OCI-M1 (cell line): ENCODE measurements at places on chromosomes 5 and 9.

DNA sequence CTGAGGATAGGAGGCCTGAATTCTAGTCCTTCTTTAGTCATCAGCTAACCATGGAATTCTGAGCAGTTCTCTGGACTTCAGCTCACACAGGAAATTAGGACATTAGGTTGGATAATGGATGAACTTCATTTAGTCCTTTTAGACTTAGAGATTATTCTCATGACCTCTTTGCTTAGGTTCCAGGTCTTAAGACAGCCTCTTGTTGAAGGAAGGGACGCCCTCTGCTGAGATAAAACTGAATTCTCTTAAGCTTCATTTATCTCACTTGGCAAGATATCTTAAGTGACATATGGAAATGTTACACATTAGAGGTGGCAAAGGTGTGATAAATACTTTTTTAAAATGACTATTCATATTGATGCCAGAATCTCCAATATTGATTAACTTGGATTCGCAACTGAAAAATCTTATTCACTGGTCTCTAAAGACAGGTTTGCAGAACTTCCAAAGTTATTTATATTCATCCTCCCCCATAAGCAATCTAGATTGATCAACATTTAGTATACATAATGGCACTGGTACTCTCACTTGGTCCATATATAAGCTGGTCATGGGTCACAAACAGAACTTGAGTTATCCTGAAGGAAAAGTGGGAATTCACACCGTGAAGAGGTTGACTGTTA, 16.9 kb upstream of the ZNF366 start:
- DNase-seq: peak; percentile 87

DNA sequence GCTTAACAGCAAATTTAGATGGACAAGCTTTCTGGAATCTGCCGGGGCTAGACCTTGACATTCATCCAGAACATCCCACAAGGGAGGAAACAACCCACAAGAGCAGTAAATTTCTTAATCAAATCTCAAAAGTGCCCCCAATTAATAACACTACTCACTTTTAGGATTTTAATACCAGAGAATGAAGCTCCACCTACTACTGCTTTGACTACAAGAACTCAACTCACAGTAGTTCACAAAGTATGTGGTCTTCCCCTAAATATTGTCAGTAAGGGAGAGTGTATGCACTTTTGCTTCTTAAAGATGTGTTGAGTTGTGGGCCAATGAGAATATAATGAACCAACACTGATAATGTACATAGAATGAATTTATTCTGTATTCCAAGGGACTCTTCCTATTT, 94.7 kb downstream of the EBF1 start:
- no peak for DNase-seq

GRCh38 chr5:80206282-80206681, 49.6 kb downstream of the SERINC5 start:
- no peak for DNase-seq

DNA sequence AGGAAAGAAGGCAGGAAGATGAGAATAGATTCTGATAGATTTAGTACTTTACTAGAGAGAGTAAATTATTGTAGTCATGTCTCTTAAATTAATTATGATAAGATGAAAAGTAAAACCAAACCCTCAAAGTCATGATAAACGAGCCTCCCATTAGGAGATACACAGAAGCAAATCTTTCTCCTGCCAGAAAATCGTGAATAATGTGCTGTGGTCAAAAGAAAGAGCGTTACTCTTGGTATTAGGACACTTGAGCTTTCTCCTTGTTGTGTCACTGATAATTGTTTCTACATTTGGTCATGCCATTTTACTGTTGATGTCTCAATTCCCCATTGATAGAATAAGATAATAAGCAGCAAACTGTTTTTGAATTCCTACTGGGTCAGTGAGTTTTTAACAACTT, 562.8 kb upstream of the TLE4 start:
- no peak for DNase-seq

- peak; percentile 95 for DNase-seq
These were observed 52.7 kb downstream of the NDST1 start for GRCh38 chr5:150560401-150561191.

DNA sequence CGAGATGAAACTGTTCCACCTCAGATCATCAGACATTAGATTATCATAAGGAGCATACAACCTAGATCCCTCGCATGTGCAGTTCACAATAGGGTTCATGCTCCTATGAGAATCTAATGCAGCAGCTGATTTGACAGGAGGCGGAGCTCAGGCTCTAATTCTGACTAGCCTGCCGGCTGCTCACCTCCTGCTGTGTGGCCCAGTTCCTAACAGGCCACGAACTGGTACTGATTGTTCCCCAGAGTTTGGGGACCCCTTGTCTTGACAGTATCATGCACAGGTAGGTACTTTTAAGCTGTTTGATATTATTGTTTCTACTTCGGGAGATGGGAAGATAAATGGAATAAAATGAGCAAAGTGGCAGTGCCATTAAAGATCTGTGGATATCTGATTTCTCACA, 66.9 kb downstream of the ZCCHC7 start:
- DNase-seq: no peak

DNA sequence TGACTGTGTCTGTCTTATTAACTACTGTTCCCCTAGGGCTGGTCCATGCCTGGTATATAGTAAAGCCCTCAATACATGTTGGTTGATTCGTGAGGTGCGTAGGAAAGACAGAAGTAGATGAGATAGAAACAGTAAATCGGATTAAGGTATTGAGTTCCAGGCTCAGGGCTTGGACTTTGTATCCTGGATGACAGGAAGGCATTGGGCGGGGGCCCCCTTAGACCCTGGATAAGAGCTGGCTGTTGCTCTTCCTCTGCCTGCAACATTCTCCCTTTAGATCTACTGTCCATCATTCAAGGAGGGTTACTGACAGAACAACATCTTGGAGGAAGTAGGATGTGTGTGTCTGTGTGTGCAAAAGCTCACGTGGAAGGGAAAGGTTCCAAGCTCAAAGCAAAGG, 31.2 kb upstream of the CTNNA1 start:
- no peak for DNase-seq
